ACHN (cell line): ENCODE measurements at places on chromosomes 7 and 10.

GRCh38 chr7:141220263-141220880, 146.5 kb downstream of the TMEM178B start:
- peak; percentile 64 for DNase-seq

DNA sequence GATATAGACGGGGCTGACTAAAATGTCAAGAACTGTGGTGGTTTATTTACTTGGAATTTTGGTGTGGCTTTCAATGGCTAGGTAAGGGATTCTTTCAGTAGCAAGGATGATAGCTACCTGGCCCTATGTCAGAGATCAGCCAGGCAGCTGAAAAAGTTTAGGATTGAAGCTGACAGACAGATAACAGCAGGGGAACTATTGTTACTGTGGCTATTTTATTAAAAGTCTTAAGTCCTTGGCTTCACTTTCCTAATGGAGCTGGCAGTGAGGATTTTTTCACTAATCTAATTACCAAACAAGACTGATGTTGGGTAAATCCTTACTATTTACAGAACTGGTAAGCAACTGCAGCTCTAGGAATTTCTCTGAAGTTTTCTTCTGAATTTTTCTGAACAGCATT, 72.4 kb upstream of the ANLN start:
- DNase-seq, result no peak

GRCh38 chr7:12067156-12067831, 143.8 kb upstream of the TMEM106B start:
- DNase-seq, result peak; percentile 81

DNA sequence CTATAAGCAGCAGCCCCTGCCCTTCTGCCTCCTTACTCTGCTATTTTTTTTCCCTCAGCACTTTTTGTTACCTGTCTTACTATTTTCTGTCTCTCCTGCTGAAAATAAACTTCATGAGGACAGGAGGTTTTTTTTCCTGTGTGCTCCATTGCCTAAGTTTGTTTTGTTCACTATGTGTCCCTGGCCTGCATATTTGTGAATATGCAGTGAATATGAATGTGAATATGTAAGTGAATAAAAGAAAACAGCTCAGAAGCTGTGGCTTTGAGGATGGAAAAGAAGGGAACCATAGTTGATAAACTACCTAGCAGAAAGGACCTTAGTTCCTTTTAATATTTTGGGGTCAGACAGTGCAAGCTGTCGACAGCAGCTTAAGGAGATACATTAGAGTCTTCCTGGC, 34.9 kb downstream of the PCBD1 start:
- no peak for DNase-seq

DNA sequence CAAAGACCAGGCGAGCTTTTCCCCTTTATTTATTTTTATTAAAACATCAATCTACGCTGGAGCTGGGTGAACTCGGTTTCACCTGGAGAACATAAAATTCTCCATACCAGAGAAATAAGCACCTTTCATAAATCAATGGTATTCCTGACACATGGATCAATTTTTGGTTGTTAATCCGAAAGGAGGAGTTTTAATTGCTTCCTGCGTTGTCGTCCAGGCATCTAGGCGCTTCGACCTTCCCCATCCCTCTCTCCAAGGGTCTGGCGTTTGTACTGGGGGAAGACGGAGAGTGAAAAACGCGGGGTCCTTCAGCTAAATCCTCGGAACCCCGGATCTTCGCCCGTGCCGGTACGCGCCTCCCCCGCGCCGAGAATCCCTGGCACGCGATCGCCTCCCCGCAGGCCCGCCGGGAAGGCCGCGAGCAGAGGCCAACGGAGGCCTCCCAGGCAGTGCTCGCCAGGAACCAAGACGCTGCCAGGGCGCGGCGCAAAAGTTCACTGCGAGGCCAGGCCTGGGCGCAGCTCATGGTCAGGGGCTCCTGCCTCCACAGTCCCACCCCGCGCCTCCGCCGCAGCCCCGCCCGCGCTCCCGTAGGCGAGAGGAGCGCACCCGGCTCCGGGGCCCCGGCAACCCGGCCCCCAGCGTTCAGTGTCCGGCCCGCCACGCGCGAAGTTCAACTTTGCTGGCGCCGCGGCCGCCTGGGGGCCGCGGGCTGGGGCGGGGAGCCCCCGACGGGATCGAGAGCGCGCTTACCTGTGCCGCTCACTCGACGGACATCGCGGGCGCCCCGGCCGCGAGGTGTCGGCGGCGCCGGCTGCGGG, 8.3 kb upstream of the EBF3 start:
- DNase-seq, result no peak

DNA sequence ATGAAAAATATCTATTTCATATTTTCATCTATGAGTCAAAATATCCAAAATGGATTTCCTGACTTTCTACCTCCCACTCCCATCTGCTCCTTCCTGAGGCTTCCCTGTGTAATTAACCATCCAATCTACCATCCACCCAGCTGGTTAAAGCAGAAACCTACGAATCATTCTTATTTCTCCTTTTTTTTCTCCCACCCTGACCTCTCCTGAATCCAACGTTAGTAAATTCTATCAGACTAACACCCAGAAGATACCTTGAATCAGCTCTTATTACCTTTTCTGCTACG, 3.7 kb upstream of the LIPF start:
- no peak for DNase-seq

DNA sequence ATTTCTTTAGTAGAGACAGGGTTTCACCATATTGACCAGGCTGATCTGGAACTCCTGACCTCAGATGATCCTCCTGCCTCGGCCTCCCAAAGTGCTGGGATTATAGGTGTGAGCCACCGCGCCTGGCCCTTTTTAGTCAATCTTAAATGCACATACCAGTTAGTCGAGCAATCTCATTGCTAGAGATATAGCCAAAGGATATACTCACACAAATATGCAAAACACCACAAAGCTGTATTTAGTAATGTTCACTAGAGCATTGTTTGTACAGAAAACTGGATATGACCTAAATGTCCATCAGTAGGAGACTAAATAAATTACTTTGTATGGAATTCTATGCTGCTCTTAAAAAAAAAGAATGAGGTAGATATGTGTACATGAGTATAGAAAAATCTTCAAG, 24.5 kb upstream of the IL6 start:
- DNase-seq, result no peak

DNA sequence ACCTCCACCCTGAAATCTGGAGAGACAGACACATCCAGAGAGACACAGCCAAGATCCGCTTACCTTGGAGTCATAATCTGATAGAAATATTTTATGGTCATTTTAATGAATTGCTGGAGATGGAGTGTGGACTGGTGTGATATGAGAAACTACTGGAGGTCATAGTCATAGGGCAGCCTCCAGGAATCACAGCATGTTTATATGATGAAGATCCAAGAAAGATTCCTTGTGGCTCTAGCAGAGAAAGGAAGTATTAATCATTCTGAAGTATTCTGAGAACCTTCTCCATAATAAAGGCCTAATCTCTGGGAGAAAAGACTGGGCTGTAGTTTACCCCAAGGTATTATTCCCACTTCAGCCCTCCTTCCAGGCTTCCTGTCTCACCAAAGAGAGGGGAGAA, 38.0 kb downstream of the POLR1F start:
- DNase-seq, result no peak

DNA sequence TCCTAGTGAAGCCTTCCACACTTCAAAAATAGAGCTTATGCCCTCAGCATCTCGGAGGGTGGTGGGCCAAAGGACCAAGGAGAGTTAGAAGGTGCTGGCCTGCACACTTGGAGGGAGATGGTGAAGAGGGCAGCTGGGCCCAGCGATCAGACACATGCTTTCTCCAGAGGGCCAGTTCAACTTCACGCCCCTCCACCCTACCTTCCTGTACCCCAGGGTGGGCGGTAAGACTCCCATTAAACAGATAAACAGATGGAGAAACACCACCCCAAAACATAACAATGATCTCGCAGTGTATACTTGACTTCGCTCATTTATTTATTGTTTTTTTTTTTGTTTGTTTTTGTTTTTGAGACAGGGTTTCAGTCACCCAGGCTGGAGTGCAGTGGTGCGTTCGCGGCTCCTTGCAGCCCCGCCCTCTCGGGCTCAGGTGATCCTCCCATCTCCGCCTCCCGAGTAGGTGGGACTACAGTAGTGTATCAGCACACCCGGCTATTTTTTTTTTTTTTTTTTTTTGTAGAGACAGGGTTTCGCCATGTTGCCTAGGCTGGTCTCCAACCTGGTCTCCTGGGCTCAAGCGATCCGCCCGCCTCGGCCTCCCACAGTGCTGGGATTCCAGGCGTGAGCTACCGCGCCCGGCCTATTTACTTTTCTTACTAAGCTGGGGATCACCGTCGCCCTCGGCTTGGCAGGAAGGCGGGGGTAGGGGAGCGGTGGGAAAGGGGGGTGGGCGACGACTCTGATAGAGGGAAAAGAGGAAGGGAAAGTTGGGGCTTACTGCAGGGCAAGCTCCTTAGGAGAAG, 1.8 kb downstream of the C10orf95 start:
- peak; percentile 89 for DNase-seq

DNA sequence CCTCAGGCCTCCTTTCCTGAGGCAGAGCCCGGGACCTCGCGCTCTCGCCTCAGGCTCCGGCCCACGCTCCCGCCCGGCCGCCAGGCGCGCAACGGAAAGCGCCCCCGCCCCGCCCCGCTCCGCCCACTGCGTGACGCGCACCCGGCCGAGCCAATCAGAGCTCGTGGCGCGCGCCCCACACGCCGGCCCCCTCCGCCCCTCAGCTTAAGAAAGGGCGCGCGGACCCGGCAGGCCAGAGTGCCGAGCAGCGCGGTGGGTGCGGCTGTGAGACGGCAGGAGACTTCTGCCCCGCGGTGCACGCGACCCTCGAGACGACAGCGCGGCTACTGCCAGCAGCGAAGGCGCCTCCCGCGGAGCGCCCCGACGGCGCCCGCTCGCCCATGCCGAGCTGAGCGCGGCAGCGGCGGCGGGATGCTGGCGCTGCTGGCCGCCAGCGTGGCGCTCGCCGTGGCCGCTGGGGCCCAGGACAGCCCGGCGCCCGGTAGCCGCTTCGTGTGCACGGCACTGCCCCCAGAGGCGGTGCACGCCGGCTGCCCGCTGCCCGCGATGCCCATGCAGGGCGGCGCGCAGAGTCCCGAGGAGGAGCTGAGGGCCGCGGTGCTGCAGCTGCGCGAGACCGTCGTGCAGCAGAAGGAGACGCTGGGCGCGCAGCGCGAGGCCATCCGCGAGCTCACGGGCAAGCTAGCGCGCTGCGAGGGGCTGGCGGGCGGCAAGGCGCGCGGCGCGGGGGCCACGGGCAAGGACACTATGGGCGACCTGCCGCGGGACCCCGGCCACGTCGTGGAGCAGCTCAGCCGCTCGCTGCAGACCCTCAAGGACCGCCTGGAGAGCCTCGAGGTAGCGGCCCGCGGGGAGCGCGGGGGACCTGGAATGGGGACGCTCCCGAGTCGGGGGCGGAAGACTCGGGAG, at the start of gene NPTX2:
NPTX2 (plus strand) TSS at position 235 of the 909 bp plus-strand sequence; CDS start at position 412, 177 bp downstream.
- peak; percentile 25 for DNase-seq

GRCh38 chr10:132457328-132458070, 60.5 kb downstream of the PWWP2B start:
- no peak for DNase-seq

GRCh38 chr10:49508249-49508648, 30.7 kb downstream of the ERCC6 start:
- DNase-seq, result no peak

DNA sequence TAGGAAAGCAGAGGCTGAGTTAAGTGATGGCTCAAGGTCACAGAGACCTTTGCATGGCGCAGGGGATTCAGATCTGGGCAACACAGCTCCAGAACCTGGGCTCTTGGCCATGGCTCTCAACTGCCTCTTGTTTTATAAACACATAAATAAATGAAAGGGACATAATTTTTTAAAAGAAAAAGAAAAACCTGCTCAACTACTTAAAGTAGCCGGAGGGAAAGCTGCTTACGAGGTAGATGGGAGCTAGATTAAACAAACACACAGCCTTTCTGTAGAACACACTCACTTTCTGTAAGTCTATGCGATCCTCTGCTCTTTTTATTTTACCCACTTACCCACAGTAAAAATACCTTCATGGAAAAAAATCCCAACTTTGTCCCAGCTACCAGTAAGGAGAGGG, 81.3 kb downstream of the PIP4K2A start:
- DNase-seq, result no peak

DNA sequence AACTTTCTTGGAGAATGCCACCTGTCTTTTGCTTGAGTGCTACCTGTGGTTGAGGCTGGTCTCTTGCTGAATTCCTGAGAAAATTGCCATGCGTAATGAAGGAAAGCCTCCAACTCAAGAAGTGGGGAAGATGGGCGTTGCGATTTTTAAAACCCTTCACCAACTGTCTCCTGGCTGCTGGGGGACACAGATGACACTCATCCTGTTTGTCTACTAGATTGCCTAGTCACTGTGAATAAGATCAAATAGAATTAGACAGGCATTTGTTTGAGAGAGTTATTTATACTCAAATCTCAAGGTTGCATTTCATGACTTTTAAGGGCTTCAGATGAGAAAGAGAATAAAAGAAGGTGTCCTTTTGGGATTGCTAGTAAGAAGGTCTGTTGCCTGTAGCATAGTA, 84.3 kb upstream of the MTPN start:
- DNase-seq, result no peak

GRCh38 chr7:42650171-42650570, 261.7 kb downstream of the C7orf25 start:
- DNase-seq, result no peak

DNA sequence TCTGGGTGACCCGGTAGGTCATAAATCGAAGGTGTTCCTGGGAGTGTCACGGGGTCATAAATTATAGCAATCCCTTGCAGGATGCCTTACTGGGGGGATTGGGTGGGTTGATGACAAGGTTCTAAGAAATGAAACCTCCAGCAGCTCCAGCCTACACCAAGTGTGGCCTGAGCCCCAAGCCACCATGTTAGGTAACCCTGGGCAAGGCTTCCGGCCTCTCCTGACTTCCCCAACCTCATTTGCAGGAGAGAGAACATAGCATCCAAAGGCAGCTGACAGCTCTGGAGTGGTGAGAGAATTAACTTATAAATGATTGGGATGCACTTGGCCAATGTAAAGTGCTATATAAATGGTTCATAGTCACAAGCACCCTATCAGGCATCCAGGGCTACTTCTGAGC, 52.8 kb upstream of the TMEM273 start:
- DNase-seq, result no peak

DNA sequence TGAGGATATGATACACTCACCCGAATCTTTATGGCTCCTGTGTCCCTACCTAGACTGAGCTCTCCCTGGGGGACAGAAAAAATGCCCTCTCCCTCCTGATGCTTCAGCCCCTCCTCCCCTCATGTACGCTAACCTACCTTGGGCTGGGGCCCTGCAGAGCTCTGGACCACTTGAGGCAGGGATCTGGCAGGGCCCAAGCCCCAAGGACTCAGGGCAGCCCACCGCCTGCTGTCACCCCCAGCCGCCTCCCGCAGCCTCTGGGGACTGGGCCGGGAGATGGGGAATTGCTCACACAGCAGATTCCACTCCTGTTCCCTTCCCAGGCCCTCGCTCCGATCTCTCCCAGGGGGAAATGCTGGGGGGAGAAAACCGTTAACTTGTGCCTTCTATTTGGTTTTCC, 32.9 kb upstream of the LBX1 start:
- no peak for DNase-seq

- no peak for DNase-seq
These were observed 26.5 kb downstream of the NDUFB2 start for GRCh38 chr7:140723006-140723405.

- DNase-seq, result peak; percentile 59
These were observed 52.7 kb upstream of the BTRC start for GRCh38 chr10:101301111-101301731.
